ENCODE measurements at places on chromosomes 1 and 21.

- no peak for DNase-seq
Measured at GRCh38 chr1:20634594-20635084, 1.4 kb downstream of the PINK1 start.

DNA sequence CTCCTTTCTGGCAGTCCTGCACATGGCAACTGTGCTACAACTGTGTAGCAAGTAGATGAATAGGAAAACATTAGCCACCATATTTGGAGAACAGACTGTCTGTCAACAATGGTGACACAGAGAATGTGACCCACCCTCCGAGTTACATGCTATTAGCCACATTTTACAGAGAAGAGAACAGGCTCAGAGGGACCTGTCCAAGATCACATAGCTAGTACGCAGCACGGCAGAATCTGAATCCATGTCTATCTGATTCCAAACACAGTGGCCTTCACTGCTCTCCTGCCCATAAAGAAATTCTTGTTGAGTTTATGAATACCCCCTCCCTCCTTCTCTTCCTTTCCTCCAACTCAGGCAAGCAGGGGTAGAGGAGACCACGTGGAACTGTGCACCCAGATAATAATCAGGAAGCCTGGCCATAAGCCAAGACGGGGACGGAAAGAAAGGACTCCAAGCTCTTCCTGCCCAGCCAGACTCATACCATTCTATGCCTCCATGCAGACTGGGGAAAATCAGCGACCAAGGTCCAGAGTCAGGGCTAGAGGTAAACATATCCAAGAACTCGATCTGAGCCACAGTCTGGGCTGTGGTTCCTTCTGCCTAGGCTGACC lies 78.8 kb downstream of the TRABD2B start:
- no peak for DNase-seq

DNA sequence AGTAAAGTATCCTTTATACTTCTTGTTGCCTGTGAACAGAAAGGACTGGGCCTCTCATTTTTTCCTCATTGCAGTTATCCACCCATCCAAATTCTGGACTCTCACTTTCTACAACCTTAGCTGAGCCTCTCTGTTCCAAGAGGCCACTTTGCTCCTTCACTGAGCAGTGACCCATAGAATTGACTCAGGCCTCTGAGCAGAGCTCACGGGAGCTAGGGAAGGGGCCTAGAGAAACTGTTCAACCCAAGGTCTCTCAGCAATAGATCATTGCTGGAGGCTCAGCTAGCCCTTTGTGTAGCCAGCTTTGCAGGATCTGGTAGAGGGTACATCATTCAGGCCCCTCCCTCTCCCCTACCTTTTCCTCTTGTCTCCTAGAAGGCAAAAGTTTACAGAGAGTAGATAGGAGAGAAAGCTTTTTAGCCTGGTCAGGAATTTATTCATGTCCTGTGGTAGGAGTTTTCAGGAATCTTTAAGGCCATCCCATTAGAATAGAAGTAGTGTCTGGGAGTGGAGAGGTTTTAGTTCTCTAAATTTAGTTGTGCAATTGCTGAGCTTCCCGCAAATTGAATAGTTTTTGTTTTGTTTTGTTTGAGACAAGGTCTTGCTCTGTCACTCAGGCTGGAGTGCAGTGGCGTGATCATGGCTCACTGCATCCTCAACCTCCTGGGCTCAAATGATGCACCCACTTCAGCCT lies 6.7 kb downstream of the INTS3 start:
- no peak for DNase-seq

DNA sequence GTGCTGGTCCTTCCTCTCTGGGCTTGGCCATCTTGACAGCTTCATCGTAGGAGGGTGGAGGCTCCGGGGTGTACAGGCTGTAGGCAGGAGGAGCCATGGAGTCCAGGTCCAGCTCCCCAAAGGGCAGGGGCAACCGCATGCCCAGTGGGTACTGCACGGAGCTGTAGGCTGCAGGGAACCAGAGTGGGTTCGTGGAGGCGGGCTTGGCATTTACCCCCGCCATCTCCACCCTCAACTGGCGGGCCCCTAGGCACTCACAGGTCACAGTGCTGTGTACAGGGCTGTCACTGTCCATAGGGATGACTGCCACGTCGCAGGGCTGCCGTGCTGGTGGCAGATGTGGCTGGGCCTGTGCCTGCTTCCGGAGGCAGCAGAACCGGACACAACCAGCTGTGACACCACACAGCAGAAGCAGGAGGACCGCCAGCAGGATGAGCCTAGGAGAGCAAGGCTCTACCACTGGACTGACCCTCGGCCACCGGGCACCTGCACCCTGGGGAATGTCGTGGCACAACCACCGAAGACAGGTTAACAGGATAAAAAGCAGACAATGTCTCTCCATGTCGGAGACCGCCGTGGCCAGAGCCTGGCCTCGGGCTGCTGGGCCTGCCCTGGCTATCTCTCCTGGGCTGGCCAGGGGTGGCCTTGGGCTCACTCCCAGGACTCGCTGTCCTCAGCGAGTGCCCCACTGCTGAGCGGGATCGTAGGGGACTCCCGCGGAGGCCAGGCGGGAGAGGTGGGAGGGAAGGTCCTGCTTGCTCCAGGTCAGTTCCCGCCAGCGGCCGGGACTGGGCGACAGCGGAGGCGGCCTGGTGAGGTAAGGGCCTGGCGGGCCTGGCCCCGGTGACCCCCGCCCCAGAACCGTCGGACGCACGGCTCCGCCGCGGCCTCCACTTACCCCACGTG lies 831 bp downstream of the TMEM52 start:
- DNase-seq: no peak

- DNase-seq: no peak
Measured at GRCh38 chr1:224632921-224633321, 16.8 kb downstream of the CNIH3 start.

DNA sequence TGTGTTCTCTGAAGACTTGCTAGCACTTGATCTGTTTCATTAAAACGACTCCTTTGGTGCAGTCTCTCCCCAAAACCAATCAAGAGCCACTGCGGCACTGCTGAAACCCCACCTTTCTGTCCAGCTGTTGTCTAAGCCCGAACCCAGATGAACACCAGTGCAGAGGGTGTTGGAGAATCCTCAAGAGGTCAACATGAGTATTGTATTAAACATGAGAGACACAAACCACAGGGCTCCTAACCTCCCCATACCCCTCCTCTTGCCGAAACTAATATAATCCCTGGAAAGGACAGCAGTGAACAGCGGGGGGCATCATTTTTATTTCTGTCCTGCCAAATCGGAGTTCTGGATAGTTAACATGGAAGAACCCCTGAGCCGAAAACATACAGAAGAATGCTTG lies 333.9 kb downstream of the CAMTA1 start:
- DNase-seq: no peak

GRCh38 chr1:23578311-23578996 lies 19.2 kb upstream of the ID3 start:
- DNase-seq: no peak
